ENCODE measurements at places on chromosomes 4 and X. TPM values are rescaled to one million over a fixed set of nuclear protein-coding genes. Genes with fewer than 3 reads are reported as not detected.

- peaks cover 3% of the 10 kb centered on the region for H3K36me3 ChIP-seq
- no peak overlapping the region for H3K4me3 ChIP-seq
- no peaks in the 10 kb centered on the region for H3K27me3 ChIP-seq
These were observed 2.4 kb upstream of the IRAK1 start for GRCh38 chrX:154022108-154022507.

- DNase-seq = no peak
- peaks cover 4% of the 10 kb centered on the region for H3K27me3 ChIP-seq
- no peak overlapping the region for H3K27ac ChIP-seq
These were observed 230.5 kb upstream of the LCORL start for GRCh38 chr4:18252052-18252451.

DNA sequence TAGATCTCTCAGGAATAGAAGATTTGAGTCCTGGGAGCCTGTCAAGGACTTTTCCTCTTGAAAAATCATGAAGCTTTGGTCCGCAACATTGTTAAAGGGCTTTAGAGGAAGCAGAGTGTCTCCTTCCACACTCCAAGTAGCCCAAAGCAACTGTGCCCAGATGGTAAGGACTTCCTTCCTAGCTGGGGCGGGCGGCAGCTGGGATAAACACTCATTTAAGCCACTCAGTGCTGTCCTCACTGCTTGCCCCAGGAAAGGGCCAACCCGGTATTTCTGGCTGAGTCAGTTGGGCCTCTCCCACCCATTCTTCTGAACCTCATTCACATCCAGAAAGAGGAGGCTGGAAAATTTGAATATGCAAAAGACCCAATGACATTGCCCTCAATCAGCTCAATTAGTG lies 144.3 kb downstream of the CHIC2 start:
- H3K4me1 ChIP-seq = no peaks in the 10 kb centered on the region
- no peaks in the 10 kb centered on the region for H3K36me3 ChIP-seq
- no peak overlapping the region for H3K27ac ChIP-seq
- peaks cover 14% of the 10 kb centered on the region for H3K27me3 ChIP-seq
- no peak overlapping the region for H3K4me3 ChIP-seq
- DNase-seq = no peak

- no peak overlapping the region for H3K27ac ChIP-seq
- DNase-seq = no peak
- H3K27me3 ChIP-seq = no peaks in the 10 kb centered on the region
- H3K36me3 ChIP-seq = no peaks in the 10 kb centered on the region
These were observed 55.0 kb downstream of the DIPK2B start for GRCh38 chrX:45145492-45146215.

DNA sequence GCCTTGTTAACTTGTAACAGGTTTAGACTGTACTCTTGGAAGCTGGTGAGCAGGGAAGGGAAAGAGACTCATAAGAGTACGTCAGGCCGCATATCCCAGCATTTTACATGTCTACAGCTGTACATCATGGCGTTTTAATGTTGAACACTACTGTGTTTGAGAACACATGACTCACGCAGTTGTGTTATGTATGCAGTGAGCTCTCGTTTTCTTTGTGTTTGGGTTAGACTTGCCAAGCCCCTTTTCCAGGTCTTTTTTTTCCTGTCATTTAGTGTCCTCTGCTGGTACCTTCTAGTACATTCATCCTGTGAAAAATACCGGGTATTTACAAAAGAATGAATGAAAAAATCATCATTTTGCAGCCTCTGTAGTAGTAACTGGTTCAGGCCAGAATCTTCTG lies 35.3 kb downstream of the SMS start:
- no peak overlapping the region for H3K4me3 ChIP-seq
- no peak for DNase-seq
- peaks cover 16% of the 10 kb centered on the region for H3K4me1 ChIP-seq
- H3K27me3 ChIP-seq = no peaks in the 10 kb centered on the region
- H3K36me3 ChIP-seq = peaks cover 13% of the 10 kb centered on the region

DNA sequence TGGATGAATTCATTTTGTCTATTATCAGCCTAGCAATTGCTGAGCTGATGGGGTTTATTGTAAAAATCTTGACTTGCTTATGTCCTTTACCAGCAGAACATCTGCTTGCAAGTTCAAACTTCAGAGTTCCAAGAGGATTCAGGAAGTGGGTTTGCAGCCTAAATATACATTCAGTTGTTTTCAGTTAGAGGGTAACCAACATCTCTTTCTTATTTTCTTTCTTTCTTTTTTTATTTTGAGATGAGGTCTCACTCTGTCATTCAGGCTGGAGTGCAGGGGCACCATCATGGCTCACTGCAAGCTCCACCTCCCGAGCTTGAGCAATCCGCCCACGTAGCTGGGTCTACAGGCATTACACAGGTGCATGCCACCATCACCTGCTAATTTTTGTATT lies 31.4 kb upstream of the FHL1 start:
- no peaks in the 10 kb centered on the region for H3K4me1 ChIP-seq
- DNase-seq = no peak
- H3K36me3 ChIP-seq = no peaks in the 10 kb centered on the region
- H3K4me3 ChIP-seq = no peak overlapping the region
- peaks cover 2% of the 10 kb centered on the region for H3K27me3 ChIP-seq

DNA sequence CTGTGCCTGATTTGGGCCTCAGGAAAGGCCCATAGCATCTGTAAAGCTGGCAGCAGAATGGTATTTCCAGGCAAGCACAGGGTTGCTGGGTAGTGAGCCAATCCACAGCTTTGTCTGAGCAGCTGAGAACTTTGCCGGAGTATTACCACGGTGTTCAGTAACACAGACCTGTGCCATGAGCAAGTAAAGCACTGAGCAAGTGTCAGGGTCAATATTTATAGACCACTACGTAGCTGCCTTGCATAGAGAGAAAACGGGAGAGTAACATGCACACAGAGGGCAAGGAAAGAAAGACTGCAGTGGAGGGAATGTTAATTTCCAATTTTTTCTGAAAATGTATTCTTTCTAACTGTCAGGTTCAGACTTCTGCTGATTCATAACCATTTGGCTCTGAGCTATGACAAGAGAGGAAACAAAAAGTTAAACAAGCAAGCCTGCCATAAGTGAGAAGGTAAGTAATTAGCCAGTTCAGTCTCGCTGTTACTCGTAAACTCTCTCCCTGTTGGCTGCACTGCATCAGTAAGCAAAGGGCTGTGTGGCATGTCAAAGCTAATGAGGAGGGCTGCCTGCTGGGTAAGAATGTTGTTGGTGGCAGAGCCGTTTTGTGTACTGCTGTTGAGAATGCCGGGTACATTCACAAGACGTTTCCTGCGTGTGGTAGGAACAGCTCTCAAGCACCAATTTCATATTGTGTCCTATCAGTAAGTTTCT lies 238.1 kb downstream of the BMPR1B start:
- peaks cover 4% of the 10 kb centered on the region for H3K4me1 ChIP-seq
- no peaks in the 10 kb centered on the region for H3K36me3 ChIP-seq
- DNase-seq = no peak
- H3K27me3 ChIP-seq = no peaks in the 10 kb centered on the region

Gene CHST7
- total RNA-seq = 6.7 TPM

Gene CXCL3
- total RNA-seq = not detected

Gene CT45A10
- not detected for total RNA-seq

Gene CCDC160
- total RNA-seq = not detected

Measured in activated naive CD8-positive, alpha-beta T cell treated with anti-CD3 and anti-CD28 coated beads, Interleukin-2, amount 10 ng/mL, durations not matched to agents 7 days and 5 days (primary cell).